ENCODE measurements at places on chromosomes 12 and 14.

GRCh38 chr12:65615118-65615517, 209.2 kb upstream of the HMGA2 start:
- no peak for DNase-seq

- DNase-seq = no peak
Observed at GRCh38 chr14:69105326-69105725, 47.6 kb downstream of the DCAF5 start.

- DNase-seq = no peak
Observed at GRCh38 chr14:63737582-63738006, 9.7 kb upstream of the SGPP1 start.

DNA sequence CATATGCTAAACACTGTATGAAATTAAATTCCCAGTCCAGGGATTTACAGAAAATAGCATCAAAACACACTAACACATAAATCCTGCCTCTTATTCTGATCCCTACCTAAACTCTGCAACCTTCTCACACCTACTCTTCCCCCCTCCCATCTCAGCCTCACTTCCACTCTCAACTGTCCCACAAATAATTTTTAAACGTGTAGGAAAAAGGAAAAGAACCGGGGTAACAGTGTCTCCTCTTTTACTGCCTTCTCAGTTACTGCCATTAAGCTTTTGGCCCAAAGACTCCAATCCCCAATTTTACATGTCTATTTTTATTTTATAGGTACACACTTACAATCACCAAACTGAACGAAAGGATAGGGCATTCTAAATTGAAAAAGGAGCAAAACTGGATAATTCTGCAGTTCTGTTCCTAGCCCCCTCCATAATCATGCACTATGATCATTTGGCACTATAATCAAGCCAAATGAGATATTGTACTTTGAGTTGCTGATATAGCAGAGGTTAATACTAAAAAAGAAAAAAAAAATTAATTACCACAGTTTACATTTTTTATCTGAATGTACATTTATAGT, 2.9 kb downstream of the DUSP16 start:
- no peak for DNase-seq

GRCh38 chr12:107539196-107539939, 146.2 kb upstream of the PWP1 start:
- DNase-seq = no peak

DNA sequence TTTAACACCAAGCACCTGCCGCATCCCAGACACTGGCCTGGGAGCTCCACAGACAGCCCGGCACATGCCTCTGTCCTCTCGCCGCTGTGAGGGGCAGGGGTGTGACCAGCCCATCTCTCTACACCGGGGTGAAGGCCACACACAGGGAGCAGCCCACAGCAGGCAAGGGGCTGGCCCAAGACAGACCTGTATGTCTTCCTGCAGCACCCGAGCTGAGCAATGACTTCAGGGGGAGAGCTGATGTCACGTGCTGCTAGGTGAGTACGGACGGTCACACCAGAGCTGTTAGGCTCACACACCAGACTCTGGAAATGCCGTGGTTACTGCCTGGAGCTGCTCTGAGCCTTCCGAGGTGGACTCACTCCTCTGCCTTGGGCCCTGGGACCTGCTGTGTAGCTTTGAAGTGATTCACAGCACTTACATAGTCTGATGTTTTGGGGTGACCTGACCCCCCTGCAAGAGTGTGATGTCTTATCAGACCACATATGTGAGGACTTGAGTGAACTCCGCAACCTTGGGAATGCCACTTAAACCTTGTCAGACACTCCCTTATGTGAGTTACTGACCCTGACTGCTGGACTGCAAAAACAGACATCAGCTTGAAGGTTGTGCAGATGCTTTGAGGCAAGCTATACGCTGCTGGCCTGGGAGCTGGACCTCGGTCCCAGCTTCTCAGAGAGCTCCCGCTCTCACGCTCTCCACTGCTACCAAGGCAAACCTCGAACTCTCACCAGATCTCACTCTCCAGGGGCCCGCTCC, 1.8 kb downstream of the XRCC3 start:
- no peak for DNase-seq

GRCh38 chr14:95208598-95208997, 51.3 kb upstream of the DICER1 start:
- no peak for DNase-seq
